ENCODE measurements at places on chromosomes 7 and 10. TPM values are rescaled to one million over a fixed set of nuclear protein-coding genes. Genes with fewer than 3 reads are reported as not detected.

The VENTX gene
- not detected for total RNA-seq

The HKDC1 gene
- total RNA-seq = 0.59 TPM

The PAPOLB gene
- total RNA-seq = not detected

The RPEL1 gene
- total RNA-seq = not detected

The GBX1 gene
- total RNA-seq = not detected

The AKR1C8 gene
- total RNA-seq = not detected

The LIPJ gene
- total RNA-seq = not detected

The NODAL gene
- total RNA-seq = not detected

Data from smooth muscle cell of the umbilical artery (primary cell).